Stomach (tissue), 19 donors: ENCODE measurements at places on chromosomes 16 and 17. TPM values are rescaled to one million over a fixed set of nuclear protein-coding genes. Genes with fewer than 3 reads are reported as not detected.

- DNase-seq, result no peak
These were observed 197.5 kb downstream of the CYLD start for GRCh38 chr16:50939356-50939755.

GRCh38 chr17:62617894-62618472 is 9.5 kb upstream of the MRC2 start:
- no peak for DNase-seq

GRCh38 chr17:76887802-76888201 is 19.6 kb downstream of the MGAT5B start:
- DNase-seq, result no peak

GRCh38 chr16:11689031-11689840 is 21.0 kb downstream of the SNN start:
- DNase-seq, result no peak

KREMEN2 gene
- total RNA-seq, result not detected

- peak; percentile 82 for DNase-seq
These were observed 4.5 kb downstream of the PCGF2 start for GRCh38 chr17:38743556-38744171.

DNA sequence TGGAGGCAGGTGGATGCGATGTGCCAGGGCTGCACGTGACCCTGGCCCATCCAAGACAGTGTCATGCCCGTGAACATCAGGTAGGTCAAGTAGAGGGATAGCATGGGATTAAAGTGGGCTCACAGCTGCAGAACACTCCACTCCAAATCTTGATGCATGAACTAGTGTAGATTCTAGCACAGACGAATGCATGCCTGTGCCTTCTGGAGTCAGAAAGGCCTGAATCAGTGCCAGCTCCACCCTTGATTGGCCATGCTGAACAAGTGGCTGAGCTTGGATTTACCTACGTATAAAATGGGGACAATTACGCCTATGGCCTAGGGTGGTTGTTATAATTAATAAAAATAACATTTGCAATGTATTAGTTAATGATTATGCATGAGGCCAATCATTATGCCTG is 10.6 kb downstream of the IRX3 start:
- DNase-seq, result no peak

DNA sequence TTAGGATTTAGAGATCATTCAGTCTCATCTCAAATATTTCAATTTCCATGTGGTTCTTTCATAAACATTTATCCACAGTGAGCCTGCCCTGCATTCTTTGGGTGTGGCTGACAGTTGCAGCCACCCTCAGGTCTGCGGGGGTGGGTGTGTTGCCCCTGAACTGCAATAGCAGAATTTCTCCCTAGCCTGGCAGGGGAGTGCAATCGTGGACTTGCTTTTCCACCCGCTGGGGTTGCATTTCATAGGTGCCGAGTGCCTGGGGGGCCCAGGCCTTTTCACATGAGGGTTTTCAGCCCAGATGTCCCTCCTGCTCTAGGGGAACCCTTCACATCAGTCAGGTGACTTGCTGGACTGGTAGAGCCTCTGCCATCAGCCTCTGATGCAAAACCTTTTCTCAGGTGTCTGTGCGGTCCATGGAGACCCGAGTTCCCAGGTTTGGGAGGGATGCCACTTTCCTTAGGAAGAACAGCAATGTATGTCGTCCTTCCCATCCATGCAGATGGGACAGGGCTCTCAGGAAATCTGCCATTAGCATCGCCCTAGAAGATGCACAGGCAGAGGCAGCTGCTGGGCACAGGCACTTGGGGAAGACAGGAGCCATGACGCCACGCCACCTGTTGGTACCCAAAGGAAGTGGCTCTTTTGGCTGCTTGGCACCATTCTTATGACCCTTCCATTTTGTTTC is 2.4 kb upstream of the USP36 start:
- DNase-seq, result peak; percentile 69
